ENCODE measurements at places on chromosomes 12 and 14.

- DNase-seq: no peak
Observed at GRCh38 chr14:100826391-100827100, 628 bp downstream of the MEG3 start.

GRCh38 chr12:71610031-71610795, 53.4 kb downstream of the ZFC3H1 start:
- no peak for DNase-seq

- no peak for DNase-seq
Observed at GRCh38 chr14:81406863-81407262, 6.7 kb upstream of the STON2 start.

GRCh38 chr12:31929027-31929526, 30.1 kb upstream of the RESF1 start:
- DNase-seq: no peak

- peak; percentile 32 for DNase-seq
Observed at GRCh38 chr14:54564071-54564867, 2.7 kb upstream of the SAMD4A start.

- DNase-seq: no peak
Observed at GRCh38 chr12:95663525-95663924, 112.2 kb upstream of the USP44 start.

DNA sequence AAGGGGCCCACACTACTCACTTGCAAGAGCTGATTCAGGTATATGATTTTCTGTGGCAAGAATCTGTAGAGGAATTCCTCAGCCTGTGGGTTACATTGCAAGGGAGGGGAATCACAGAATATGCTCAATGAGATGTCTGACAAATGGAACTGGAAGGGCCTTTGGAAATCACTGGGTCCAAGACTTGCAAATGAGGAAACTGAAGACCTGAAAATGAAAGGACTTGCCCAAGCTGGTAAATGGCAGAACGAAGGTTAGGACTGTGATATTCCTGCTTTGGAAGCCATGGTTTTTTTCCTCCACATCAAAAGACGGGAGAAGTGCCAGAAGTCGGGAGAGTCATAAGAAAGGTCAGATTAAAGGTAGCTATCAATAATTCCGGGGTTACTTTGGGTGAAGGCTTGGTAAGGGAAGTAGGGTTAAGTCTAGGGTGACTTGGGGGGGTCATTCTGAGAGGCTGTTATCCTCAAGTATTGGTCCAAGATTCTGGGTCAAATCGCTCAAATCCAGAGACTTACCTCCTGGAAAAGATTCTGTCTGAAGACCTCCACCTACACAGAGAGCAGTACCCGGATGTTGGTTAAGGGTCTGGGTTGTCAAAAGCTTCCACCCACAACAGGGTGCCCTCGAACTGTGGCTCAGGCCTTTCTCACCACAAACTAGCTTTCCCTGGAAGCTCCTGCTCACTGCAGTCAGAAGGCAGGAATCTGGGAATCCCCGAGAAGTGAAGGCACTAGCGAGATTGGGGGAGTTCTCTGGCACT, 539 bp downstream of the PSME2 start:
- no peak for DNase-seq

- no peak for DNase-seq
Observed at GRCh38 chr14:58736606-58737005, 98.8 kb downstream of the DACT1 start.

DNA sequence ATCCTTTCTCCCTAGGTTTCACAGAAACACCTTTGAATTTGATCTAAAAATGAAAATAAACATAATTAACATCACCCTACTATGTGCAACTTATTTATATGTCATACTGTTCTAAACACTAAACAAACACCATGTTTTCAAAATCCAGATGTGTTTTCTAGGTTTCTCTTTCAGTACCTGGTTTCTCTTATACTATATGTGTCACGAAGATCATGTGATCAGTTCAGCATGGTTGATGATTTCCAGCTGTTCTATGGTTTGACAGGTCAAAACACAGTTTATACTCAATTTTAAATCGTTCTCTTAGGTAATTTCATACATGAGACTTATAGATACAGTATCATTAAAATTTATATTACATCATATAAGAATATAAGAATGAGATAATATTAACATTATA, 373.1 kb downstream of the SOX5 start:
- no peak for DNase-seq

DNA sequence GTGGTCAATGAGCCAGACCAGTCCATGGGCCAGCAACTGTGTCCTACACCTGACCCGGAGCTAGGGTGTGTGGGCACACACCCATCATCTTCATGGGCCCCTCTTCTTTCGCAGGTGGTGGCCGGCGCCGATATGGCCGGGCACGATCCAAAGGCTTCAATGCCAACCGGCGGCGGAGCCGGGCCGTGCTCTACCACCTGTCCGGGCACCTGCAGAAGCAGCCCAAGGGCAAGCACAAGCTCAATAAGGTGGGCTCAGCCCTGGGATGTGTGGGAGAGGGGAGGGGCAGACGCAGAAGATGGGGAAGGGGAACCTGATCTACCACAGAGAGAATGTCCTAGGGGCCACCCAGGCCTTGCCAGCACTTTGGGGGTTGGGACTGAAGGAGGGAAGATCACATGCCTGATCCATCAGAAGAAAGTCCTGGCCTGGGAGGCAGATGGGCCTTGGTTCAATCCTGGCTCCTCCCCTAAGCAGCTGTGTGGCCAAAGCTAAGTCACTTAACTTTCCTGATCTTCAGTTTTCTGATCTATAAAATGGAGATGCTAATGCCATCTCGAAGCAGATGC, 3.8 kb downstream of the KCNH3 start:
- peak; percentile 48 for DNase-seq

DNA sequence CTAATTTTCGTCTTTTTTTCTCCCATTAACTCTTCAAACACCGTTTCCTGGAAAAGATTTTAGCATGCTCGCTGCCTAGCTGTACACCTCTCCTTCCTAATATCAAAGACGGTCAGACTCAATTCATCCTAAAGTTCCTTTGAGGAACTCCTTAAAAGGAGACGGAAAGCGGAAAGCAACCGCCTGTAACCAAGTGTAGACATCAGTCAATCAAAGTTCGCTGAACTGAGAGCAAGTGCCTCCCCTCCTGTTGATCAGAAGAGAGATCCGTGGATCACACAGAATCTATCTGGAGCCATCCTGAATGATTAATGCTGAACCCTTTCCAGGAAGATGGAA, 412 bp upstream of the TEP1 start:
- peak; percentile 53 for DNase-seq

- no peak for DNase-seq
Observed at GRCh38 chr14:69863083-69863482, 16.1 kb upstream of the SMOC1 start.

DNA sequence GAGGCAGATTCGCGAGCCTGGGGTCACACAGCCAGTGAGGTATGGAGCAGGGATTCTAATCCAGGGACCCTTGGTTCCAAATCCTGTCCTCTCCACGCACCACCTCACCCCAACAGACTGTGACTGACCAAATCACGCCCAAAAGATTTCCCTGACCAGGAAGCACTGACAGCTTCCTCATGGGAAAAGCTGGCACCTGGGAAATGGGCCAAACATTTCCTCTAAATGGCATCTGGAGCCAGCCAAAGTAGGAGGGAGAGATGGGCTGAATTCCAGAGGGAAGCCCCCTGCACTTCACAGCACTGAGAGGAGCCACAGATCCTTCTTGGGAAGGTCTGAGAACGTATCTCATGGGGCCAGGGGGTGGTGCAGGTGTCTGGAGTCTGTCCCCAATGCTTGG, 28.8 kb downstream of the CCDC92 start:
- peak; percentile 29 for DNase-seq

DNA sequence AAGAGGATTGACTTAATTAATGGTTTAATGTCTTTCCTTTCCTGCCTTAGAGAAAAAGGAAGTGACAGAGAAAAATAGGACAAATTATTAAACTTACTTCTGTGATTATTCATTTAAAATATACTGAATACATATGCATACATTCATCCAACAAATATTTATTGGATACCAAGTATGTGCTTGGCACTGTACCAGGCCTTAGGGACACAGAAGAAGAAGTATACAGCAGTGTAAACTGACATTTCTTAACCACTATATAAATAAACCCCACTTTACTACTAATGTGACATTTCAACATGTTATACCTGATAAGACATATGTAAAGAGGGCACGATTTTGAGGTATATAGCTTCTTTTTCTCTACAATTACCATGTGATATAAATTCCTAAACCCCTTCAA, 53.6 kb downstream of the ERO1A start:
- DNase-seq: no peak

- no peak for DNase-seq
Observed at GRCh38 chr12:5188472-5188871, 144.8 kb downstream of the KCNA5 start.

DNA sequence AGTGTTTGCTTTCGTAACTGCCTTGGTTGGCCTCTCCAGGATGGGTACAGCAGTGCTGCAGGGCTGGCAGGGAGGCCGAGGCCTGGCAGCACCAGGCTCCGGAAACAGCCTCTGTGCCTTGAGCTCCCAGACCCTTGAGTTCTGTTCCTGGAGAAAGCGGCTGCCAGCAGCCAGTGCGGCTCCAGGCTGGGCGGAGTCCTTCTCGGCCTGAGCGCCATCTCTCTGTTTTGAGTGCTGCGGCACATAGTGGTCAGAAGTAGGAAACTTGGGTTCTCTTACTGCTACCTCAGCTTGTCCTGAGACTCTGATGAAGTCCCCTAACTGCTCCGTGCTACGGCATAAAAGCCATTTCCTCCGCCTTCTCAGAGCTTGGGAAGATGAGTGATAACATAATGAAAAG, 65.9 kb downstream of the KCNA1 start:
- peak; percentile 72 for DNase-seq

GRCh38 chr12:92208613-92209121, 63.0 kb upstream of the BTG1 start:
- no peak for DNase-seq

- no peak for DNase-seq
Observed at GRCh38 chr14:54818201-54819133, 84.2 kb downstream of the GCH1 start.

DNA sequence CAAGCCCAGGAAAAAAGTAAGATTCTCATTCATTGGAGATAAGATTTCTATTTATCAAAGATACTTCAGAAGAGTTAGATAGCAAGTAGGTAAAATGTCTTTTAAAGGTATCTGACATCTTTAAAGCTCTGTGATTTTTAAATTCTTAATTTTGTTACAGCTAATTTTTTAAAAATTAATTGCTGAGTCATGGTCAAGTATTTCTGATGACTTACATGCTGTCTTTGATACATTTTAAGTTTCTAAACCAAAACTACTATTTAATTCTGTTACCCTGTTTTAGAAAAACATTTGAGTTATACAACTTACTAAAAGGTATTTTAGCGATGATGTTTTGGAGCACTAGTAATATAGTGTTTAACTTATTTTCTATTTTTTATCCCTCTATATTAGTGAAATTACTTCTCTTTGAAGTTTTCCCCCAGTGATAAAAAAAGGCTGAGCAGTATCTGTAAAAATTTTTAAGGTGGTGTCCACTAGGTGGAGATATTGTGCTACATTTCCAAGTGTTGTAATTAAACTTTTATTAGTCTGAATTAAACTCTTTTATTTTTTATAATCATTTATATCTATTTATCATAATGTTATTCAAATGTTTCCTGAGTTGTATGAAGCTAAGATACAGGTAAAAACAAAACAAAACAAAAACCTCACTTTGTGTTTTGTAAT, 11.5 kb downstream of the ALG10 start:
- DNase-seq: no peak

- no peak for DNase-seq
Observed at GRCh38 chr14:55546212-55546874, 33.7 kb upstream of the KTN1 start.

DNA sequence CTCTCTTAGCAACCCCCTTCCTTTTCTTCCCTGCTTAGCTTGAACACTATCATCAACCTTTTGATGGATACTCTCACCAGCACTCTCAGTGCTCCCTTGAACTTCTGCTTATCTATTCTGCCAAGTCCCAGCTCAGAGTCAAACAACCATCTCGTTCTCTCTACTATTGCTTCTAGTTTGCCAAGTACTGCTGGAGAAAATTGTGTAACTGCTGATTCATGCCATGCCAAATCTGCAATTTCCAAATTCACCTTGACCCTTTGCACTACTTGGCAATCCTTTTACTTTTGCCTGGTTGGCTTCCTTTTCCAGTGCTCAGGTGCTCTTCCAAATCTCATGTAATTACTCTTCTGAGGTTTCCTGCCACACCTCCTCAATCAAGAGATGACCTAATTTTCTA, 2.8 kb upstream of the CCDC196 start:
- no peak for DNase-seq

DNA sequence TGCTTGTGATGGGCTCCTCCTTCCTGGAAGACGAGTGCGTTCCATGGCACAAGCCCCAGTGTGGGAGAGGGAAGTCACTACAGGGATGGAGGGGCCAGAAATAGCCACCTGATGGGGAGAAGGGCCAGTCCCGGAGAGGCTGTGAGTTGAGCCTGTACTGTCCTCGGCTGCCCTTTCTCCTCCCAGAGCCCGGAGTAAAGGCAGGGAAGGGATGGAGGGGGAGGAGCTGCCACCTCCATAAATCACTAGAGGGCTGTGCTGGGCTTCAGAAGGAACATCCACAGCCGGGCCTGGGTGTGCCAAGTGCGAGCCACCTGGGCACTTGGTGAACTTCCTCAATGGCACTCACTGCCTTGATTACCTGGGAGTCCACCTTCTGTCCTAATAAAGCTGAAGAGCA, 110.1 kb downstream of the RBM19 start:
- DNase-seq: no peak

DNA sequence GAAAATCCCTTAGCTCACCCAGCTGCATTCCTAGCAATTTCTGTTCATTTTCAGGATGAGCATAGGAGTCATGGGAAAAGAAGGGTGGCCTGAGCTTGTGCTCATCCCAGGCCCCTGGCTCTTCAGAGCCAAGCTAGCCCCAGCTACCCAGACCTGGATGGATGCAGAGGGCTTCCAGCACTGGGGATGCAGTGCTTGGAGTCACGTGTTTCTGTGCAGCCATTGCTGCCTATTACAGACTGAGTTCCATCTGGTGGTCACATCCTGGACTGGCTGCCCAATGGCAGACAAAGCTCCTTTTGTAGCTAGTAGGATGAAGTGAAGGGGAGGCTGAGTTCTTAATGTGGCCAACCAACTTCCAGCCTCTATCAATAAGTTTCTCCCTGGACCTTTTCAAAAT, 54.2 kb upstream of the JDP2 start:
- no peak for DNase-seq

DNA sequence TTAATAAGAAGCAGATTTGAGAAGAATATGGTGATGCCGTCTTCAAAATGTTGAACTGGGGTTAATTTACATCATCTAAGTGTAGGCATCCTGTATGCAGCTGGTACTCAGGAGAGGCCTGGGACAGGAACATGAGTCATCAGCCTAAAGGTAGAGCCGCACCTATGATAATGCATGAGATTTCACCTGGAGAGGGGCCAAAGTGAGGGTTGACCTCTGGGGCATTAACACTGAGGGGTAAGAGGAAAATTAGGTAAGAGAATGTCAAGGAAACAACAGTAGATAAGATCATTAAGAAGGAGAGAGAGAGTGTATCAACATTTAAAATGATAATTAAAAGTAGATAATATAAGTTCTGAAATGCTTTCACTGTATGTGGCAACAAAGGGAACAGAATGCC, 20.2 kb upstream of the SSTR1 start:
- DNase-seq: no peak

Measured in H7 (cell line).